ENCODE measurements at places on chromosomes 7 and 10. TPM values are rescaled to one million over a fixed set of nuclear protein-coding genes. Genes with fewer than 3 reads are reported as not detected.

DNA sequence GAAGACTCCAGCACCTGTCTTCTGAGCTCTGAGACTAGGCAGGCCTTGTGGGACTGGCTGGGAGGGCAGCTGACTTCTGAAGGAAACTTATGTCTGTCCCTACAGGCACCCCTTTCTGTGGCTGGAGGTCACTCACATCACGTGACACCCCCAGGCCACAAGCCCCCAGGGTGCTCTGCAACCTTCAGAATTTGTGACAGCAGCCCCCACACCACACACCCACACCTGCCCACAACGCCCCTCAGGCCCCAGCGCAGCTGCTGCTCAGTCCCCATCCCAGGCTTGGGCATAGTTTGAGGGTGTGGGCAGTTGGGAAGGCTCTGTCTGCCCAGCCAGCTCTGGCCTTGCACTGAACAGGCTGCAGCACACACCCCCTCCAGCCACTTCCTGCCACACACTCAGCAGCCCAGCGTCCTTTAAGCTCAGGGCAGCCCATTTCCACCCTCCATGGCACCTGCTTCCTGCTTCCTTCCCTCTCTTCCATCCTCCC is 80.0 kb upstream of the UNC5B start:
- DNase-seq, result no peak

GRCh38 chr7:112940314-112940732 is 146.3 kb downstream of the GPR85 start:
- no peak for DNase-seq

DNA sequence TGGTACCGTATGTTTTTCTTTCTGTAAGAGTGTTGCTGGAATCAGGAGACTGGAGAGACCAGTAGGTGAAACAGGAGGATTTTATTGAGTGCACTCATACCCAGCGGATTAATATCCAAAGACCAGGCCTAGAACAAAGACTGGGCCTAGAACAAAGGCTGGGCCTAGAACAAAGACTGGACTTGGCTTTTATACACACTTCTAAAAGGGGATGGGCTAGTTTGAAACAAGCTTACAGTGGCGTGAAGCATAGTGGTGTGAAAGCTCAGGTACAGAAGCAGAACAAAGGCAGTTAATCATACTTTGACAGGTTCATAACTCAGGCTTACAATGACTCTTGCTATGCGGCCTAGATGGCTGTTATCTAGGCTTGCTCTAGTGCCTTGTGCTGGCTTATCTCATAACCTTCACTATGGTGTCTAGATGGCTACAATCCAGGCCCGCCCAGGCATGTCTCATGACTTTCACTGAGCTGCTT is 67.7 kb downstream of the TRIM24 start:
- peak; percentile 25 for DNase-seq

- peak; percentile 22 for DNase-seq
These were observed 141.3 kb upstream of the VKORC1L1 start for GRCh38 chr7:65731562-65732035.

GRCh38 chr7:90119178-90119971 is 34.9 kb upstream of the STEAP1 start:
- DNase-seq, result peak; percentile 21

- DNase-seq, result no peak
These were observed 20.9 kb upstream of the CPXM2 start for GRCh38 chr10:123912466-123912865.

GRCh38 chr7:113314594-113314993 is 196.2 kb upstream of the SMIM30 start:
- DNase-seq, result no peak

- no peak for DNase-seq
These were observed 68.4 kb downstream of the PTEN start for GRCh38 chr10:87931836-87932230.

DNA sequence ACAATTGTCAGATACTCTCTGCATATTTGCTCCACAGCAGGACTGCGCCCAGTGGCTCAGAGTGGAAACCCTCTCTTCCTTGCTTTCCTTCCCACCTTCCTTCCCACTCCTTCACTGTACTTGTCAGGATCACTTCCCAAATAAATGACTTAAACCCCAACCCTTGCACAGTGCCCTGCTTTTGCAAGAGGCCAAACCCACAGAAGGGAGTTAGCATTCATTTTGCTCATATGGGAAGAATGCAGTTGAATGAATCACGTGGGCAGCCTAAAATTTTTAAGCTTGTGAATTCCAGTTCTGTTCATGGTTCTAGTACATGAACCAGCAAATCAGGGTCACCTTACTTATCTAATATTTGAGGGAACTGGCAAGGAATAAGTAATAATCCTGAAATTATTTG is 47.7 kb upstream of the SFMBT2 start:
- DNase-seq, result peak; percentile 55

GRCh38 chr10:92688573-92688926 is 1.2 kb upstream of the HHEX start:
- DNase-seq, result no peak

DNA sequence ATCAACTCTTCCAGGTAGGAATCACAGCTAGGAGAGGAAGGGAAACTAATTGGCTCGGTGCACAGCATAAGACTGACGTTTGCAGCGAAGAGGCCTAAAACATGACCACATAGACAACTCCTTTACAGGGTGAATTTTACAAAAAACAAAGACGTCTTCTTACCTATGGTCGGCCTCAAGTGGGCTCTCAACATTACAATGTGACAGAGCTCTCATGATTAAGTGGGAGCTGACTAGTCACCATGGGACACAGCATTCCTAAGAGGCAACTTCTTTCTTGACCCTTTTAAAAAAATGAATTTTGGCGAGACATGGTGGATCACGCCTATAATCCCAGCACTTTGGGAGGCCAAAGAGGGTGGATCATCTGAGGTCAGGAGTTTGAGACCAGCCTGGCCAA is 4.6 kb downstream of the PDIA4 start:
- DNase-seq, result peak; percentile 33

- peak; percentile 31 for DNase-seq
These were observed 21.5 kb downstream of the POLL start for GRCh38 chr10:101566333-101567164.

- DNase-seq, result peak; percentile 86
These were observed 231.1 kb downstream of the ARHGAP12 start for GRCh38 chr10:31697271-31698180.

DNA sequence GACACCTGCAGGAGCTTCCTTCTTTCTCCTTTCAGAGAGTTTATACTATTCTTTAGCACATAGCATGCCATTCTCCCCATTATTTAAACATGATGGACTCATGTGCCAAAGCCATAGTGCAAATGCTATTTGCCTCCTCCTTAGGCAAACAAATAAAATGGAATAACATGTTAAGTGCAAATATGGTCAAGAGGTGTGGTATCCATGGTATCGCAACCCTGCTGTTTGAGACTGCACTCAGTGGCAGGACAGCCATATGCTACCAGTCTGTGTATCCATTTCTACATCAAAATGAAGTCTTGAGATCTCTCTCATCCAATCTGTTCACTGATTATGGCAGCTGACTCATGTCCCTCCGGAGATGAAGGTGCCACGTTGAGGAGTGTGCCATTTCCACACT is 22.8 kb downstream of the HEPACAM2 start:
- DNase-seq, result no peak

DNA sequence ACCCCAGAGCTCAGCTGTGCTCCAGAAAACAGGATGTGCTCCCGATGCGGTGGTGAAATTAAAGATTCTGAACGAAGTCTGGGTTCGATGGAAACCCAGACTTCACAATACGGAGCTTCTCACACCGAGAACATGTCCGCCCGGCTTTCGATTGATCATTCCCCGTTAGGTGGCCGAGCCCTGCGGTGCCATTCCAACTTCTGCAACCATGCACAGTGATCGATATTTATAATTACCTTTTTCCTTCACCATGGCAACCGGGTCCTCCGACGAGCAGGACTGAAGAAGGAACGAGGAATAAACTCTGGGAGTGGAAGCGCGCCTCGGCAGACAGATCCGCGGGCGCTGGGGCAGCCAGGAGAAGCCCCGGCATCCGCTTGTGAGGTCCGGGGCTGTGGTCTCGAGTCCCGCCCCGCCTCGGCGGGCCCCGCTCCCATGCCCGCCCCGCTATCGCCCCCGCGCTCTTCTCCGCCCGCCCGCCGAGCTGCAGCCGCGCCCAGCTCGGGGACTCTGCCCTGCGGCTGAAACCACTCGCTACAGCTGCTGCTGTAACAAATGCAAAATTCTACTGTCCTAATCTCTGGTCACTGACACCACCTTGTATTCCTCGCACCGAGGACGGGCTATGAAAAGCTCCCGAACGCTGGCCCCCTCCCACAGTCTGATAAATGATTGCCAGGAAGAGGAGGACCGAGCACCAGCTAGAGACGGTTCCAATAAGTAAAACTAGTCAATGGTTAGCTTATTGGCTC is 26.2 kb downstream of the ABLIM1 start:
- no peak for DNase-seq

- peak; percentile 6 for DNase-seq
These were observed 58.2 kb downstream of the GLRX3 start for GRCh38 chr10:130194194-130194990.

DNA sequence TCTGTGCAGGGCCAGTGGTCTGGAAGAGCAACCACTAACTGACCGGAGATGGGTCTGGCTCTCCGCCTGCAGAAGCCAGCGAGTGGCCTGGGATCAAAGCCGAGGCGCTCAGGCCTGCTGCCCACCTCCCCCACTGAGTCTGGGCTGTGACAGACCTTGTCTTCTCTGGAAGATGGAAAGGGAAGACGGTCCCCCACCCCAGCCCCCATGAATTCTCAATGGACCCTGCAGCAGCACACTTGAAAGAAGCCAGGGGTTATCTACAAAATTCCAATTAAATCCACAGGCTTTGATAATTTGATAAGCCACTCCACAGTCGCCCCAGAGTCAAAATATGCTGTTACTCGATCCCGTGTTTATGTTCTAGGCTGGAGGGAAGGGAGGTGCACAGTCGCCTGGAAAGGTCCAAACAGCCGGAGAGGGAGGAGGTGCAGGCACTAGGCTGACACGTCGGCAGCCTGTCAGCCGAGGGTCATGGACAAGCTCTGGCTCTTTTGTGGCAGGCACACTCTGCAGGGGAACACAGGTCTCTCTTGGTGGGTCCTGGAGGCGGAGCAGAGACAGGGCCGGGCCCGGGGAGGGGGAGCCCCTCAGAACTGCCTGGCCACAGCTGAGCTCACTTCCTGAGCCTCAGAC is 134.9 kb downstream of the SH3PXD2A start:
- DNase-seq, result peak; percentile 58

- no peak for DNase-seq
These were observed 10.8 kb downstream of the ANTXRL start for GRCh38 chr10:46297406-46298204.

GRCh38 chr10:77854115-77854514 is 72.4 kb downstream of the DLG5 start:
- DNase-seq, result no peak

DNA sequence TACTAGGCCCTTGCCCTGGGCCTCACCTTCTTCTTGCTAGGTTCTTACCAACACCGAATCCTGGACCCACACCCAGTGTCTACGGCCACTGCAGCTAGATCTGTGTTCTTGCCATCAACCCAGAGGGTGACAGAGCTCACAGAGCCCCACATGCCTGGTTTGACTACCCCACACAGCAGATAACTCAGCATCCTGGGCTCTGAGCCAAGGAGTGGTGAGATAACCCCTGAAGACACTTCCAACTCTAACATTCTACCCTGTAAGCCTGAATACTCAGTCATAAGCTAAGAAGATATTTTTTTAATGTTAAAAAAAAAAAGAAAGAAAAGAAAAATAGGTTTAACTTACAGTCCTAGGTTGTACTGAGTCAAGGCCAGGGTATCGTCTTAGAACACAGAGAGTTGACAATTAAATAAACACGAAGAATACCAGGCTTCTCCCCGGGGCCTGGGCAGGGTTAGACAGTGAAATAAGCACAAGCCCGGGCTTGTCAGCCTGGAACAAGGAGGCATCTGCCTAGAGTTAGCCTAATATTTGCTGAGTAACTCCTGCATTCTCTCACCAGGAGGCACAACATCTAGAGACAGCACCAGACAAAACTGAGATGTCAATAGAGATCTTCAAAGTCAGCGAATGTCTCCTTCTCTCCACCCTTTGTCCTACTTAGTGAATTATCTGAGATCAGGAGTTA is 556.5 kb upstream of the LRRN3 start:
- DNase-seq, result peak; percentile 44

DNA sequence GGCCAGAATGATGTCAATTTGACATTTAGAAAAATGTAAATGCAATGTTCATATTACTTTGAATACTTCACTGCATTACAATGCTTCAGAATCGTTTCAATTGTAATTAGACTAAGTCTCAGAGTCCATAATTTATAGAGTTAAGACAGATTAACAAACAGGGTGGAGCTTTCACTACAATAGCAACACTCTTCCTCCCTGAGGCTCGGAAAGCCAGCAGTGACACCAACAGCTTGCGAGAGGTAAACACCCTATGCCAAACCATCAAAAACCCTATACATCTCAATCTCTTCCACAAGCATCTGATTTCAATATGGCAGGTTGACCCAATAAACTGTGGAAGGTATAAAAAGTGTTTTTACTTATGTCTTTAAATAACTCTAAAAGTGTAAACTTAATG is 72.2 kb downstream of the DOCK4 start:
- DNase-seq, result no peak

DNA sequence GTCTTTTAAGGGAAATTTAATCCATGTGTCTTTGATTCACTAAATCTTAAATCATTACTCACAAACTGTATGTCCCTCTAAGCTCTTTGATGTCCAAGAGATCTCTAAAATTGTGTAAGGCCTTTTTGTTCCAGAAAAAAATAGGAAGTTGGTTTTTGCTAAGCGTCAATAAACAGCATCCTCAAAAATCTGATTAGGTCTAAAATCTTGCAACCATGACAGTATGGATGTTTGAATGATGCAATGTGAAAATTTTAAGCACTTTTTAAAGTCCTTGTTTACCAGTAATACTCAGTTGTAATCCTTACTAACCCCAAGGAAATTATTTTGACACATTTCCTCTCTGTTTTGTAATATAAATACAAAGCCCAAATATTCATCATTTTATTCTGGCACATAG is 6.8 kb downstream of the MET start:
- DNase-seq, result no peak

GRCh38 chr10:49747303-49747646 is 14.8 kb downstream of the OGDHL start:
- DNase-seq, result no peak

The GIMAP4 gene
- not detected for polyA plus RNA-seq

The OR9A2 gene
- polyA plus RNA-seq, result not detected

The SLC13A1 gene
- not detected for polyA plus RNA-seq

The PNLIP gene
- polyA plus RNA-seq, result not detected

The AUTS2 gene
- polyA plus RNA-seq, result 2.2 TPM

The MSS51 gene
- 0.78 TPM for polyA plus RNA-seq

The ADAM12 gene
- polyA plus RNA-seq, result 56.9 TPM

The RASSF4 gene
- 2.5 TPM for polyA plus RNA-seq

The SYPL1 gene
- 132 TPM for polyA plus RNA-seq

The CTAGE4 gene
- polyA plus RNA-seq, result not detected

The TRIM24 gene
- 7.9 TPM for polyA plus RNA-seq

Data from fibroblast of lung (primary cell).